ENCODE measurements at places on chromosomes 2 and 18.

- DNase-seq: peak; percentile 80
Observed at GRCh38 chr2:85933753-85934594, 45.2 kb upstream of the ST3GAL5 start.

- DNase-seq: no peak
Observed at GRCh38 chr18:61141691-61142090, 191.5 kb upstream of the CDH20 start.

DNA sequence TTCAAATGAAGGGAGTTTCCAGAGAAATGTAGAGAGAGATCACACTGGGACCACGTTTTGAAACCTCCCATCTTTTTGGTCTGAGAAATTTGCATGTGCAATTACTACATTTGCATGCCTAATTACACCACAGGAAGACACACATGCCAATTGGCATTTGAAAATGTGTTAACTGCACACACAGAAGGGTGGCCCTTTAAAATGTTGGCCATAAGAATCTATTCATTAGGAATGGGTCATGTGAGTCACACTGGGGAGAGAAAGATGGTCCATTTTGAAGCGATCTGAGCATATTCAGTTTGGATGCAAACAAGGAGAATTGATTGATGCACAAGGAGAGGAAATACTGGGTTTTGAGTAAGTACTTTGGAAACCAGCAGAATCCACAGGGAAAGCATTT is 1407.1 kb upstream of the ACVR2A start:
- no peak for DNase-seq

GRCh38 chr2:19872302-19872701 is 29.5 kb downstream of the TTC32 start:
- no peak for DNase-seq

GRCh38 chr2:54557601-54558187 is 101.6 kb downstream of the SPTBN1 start:
- peak; percentile 82 for DNase-seq

DNA sequence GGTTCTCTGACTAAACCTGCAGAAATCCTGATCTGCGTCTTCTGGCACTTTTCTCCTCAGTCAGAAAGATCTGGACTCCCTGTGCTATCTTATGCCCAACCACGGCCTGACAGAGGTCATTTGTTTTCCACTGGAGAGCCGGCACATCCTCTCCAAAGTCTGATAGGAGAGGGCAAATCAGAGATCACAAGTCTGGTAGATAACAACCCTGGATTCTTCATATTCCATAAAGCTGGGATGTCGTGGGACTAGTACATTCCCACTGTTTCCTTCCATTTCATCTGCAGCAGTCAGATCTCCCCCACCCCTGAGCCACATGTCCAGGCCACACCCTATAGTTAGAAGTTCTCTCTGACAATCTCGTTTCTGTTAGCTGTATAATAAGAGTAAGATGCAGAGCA is 157.0 kb downstream of the MGAT5 start:
- DNase-seq: no peak

GRCh38 chr2:100699131-100699530 is 120.8 kb upstream of the NPAS2 start:
- DNase-seq: no peak

GRCh38 chr2:204881655-204882054 is 336.4 kb downstream of the PARD3B start:
- DNase-seq: no peak

GRCh38 chr2:96699021-96699420 is 40.8 kb downstream of the LMAN2L start:
- no peak for DNase-seq

- no peak for DNase-seq
Observed at GRCh38 chr2:28347596-28347995, 45.1 kb upstream of the FOSL2 start.

GRCh38 chr2:157838442-157839161 is 37.5 kb downstream of the ACVR1 start:
- DNase-seq: peak; percentile 87
